ENCODE measurements at places on chromosomes 11 and 22.

DNA sequence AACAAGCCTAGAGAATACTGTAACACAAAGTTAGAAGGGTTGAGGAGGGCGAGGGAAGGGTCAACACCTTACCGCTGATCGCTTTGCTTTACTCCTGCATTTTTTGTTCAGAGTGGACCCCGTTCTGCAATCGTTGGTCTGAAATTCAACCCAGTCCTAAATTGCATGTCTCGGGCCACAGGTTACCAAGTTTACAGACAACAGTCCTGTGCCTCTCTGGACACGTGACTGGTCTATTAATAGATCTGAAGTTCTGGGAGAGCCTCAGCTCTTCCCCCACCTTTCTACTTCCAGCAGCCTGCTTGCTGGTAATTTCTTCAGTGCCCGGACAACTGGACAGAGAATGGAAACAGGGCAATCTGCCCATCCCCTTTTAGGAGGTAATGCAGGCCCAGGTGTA, 74.2 kb downstream of the STIM1 start:
- no peak for DNase-seq

- no peak for DNase-seq
These were observed 120.9 kb upstream of the ZC3H12C start for GRCh38 chr11:109972181-109972715.

- no peak for DNase-seq
These were observed 55.7 kb downstream of the SYTL2 start for GRCh38 chr11:85755285-85755684.

GRCh38 chr22:43038325-43038724, 23.4 kb upstream of the PACSIN2 start:
- DNase-seq: no peak

GRCh38 chr22:35462498-35463230, 62.7 kb downstream of the MCM5 start:
- DNase-seq: no peak
